T47D (cell line): ENCODE measurements at places on chromosomes 16 and 17.

DNA sequence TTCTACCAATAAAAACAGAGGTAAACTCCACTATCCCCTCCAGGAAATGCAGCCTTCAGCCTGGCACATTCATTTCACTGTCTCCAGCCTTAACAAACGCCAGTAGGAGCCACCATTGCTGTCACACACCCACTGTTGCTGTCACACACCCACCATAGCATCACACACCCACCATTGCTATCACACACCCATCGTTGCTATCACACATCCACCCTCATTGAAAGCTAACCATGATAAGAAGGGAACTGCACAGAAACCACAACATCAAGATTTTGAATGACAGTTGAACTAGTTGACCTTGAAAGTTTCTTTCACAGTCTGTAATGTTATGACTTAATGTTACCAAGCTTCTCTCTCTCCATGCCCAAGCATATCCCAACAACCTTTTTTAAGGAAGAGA, 38.1 kb downstream of the SHCBP1 start:
- DNase-seq = no peak

DNA sequence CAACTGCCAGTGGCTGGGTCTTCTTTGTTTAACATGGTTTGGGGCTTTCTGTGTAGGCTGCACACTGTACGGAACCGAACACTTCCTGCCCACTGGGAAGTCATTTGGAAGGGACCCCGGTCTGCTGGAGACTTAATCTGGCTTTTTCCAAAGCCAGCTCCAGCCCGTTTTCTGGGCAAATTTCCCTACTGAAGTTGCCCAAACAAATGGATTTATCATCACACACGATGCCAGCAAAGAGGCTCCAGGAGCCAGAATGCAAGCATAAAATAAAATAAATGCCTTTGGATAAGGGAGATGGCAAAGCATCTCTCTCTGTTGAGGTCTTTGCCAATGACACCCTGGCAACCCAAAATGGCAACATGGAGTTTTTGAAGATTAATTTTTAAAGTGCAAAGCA, 259.9 kb upstream of the IRX3 start:
- no peak for DNase-seq

GRCh38 chr16:48999508-48999907, 282.1 kb downstream of the CBLN1 start:
- DNase-seq = no peak

- DNase-seq = peak; percentile 76
These were observed 1.2 kb upstream of the CBX4 start for GRCh38 chr17:79840269-79840988.

DNA sequence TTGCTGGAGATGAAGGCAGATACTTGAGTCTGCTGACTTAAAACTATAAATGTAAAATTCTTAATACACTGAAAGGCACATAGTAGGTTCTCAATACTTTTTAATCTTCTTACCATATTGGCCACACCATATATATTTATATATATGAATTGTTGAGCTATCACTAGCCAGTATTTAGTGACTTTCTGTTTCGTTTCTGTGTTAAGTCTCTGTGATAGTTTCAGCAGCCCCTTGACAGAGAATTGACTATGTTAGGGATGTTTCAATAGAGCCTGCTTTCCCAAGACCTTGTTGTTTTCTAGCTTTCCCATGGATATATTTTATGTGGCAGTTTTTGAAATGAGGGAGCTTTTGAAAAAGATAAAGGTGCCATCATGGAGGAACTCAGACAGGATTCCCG, 206.5 kb upstream of the GOT2 start:
- DNase-seq = no peak

DNA sequence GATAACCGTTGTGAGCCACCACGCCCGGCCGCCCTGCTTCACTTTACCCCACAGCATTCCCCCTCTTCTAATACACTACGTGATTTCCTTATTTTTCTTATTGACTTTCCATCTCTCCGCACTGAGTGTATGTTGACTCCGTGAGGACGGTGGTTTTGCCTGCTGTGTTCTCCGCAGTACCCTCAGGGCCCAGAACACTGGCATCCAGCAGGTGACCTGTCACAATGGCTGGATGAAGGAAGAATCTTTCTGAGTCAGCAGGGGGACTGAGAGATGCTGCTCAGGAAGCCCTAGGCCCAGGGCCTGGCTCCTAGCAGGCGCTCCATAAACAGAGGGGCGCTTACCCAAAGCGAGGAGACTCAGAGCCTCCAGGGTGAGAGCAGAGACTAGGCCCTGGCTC, 79.5 kb downstream of the RTN4RL1 start:
- DNase-seq = peak; percentile 68
